ENCODE measurements at places on chromosomes 3 and 15.

DNA sequence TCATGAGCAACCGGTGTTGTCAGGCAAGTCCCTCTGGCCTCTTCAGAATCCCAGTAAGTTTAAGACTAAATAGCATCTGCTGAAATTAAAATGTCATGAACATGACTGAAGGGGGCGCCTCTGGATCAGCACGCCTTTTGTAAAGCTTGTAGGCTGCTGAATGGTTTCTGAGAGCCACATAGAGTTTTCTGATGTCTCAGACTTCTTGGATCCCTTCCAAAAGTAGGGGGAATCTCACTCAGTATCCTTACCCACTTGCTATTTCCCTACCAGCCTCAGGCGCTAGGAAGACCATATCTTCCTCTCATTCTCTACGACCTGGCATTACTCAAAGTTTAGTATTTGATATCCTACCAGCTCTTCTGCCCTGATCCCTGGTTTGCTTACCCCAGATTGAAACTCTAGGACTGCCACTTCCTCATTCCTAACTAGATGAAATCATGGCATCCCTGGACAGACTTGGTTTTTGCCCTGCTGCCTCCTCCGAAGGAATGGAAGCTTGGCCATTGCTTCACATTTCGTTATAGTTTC lies 62.7 kb upstream of the CD47 start:
- DNase-seq = no peak

DNA sequence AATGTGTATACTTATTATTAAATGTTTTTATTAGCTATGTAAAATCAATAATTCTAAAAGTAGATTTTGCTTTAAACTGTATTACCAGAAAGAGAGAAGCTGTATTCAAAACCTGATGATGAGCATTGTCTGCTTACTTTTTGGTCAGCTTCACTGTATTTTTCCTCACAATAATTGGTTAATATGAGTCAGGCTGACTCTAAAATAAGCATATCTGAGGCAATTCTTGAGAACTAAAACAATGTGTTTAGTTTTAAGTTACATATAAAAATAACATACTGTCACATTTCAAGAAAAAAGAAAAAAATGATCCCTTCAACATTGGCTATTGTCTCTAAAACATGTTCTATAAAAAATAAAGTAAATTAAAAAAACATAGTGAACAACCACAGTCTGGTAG lies 66.1 kb downstream of the EPHA3 start:
- no peak for DNase-seq

DNA sequence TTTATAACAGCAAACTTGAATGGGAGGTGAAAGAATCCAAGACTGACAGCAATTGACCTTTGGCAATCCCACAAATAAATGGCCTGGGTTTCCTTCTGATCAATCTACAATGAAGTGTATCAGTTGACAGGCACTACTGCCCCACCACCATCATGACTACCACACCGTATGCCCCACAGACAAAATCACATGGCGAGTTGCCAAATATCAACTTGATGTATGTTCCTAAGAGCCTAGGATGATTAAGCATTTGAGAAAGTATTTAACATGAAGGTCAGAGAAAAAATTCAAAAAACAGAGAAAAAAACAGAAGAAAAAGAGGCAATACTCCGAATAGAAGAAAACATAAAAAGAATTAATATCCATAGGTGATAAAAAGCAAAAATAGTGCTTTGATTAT lies 215.9 kb upstream of the STAC start:
- no peak for DNase-seq

DNA sequence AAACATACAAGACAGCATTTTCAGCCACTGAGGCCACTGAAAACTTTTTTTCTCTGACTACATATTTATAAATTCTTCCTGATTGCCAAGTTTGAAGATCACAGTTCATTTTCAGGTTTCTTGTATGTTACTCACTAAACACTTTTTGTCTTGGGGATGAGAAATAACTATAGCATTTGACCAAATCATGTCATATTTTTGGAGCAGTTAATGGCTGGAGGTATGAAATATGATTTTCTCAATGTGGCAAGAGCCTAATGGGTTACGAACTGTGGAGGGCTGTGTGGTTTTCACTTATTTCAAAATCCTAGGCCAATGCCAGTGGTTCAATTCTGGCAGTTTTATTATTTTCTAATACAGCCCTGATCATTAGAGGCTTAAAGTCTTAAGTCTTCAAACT lies 64.4 kb downstream of the USP13 start:
- no peak for DNase-seq

DNA sequence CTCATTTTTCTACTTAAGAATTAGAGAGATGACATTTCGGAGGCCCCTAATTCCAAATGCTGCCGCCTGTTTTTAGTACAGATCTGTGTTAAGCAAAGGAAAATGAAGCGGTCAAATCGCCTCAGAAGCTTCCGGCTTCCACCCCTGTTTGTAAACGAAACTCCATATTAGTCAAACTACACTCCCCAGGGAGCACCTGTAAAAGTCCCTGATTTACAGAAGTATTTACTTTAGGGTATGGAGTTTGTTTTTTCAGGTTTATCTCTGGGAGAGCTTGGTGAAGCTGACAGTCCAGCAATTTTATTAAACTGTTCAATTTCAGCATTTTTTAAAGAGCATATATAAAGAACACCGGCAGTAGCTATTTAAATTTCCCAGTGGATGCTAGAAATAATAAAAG lies 319.8 kb downstream of the FHIT start:
- no peak for DNase-seq

GRCh38 chr15:76340803-76341365 lies 4.3 kb downstream of the ISL2 start:
- DNase-seq = no peak

DNA sequence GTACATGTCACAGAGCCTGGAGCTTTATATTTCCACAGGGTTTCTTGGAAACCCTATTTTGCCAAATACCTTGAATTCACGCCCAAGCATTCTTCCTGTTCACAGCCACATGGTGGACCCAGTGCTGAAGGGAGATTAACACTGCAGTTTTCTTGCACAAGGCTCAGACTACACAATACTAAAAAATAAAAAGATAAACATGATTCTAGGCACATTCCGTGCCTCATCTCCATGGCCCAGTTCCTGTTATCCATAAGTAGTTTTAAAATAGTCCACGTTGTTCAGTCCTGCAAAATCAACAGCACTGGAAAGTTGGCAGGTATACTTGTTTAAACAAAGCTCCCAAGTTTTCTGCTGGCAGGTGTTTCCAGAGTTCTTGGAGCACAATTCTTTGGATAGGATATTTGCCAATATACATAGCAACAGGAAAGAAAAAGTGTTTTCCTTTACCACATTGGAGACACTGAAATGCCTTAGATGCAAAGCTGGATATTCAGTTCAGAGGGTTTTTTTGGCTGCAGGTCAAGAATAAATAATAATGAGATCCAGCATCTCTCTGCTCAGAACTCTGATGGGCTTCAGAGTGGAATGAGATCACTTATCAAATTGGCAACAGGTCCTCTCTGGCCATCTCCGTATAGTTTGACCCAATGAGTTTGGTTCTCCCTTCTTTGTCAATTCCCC lies 88.1 kb upstream of the TGFBR2 start:
- no peak for DNase-seq

- DNase-seq = no peak
Measured at GRCh38 chr3:13087320-13087990, 14.2 kb upstream of the IQSEC1 start.
